Heart right ventricle (tissue), 16 donors: ENCODE measurements at places on chromosomes 3 and 15.

GRCh38 chr3:57154470-57155309 is 10.5 kb downstream of the IL17RD start:
- no peak for DNase-seq

DNA sequence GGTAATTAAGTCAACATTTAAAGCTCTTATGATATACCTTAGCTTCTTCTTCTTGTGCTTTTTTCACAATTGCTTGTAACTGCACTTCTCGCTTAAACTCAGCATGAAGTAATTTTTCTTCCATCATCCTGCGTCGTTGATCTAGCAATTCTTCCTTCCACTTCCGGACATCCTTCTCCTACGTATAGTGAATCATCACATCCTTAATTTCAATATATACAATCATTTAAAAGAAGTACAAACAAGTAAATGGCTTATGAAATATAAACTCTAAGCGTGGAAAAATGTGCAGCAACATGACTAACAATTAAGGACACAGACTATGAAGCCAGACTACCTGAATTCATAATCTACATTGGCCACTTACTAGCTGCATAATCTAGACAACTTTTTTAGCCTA is 151.4 kb downstream of the SCAPER start:
- DNase-seq: no peak

GRCh38 chr15:65385870-65386258 is 8.1 kb upstream of the IGDCC3 start:
- DNase-seq: peak; percentile 48

DNA sequence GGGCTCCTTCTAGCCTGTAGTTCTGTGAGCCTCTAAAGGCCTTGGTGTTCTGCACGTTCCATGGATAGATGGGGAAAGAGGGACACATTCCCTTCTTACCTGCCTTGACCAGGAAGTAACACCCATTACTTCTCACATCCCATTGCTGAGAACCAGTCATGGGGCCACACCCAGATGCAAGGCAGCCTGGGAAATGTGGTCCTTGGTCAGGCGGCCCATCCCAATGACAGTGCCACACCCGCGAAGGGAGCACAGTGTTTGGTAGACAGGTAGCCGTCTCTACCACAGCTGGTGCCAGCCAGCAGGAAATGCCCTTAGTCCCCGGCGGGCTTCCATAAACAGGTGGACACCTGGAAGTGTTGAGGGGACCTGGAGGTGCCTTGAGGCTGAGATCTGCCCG is 23.2 kb upstream of the LCTL start:
- DNase-seq: no peak

DNA sequence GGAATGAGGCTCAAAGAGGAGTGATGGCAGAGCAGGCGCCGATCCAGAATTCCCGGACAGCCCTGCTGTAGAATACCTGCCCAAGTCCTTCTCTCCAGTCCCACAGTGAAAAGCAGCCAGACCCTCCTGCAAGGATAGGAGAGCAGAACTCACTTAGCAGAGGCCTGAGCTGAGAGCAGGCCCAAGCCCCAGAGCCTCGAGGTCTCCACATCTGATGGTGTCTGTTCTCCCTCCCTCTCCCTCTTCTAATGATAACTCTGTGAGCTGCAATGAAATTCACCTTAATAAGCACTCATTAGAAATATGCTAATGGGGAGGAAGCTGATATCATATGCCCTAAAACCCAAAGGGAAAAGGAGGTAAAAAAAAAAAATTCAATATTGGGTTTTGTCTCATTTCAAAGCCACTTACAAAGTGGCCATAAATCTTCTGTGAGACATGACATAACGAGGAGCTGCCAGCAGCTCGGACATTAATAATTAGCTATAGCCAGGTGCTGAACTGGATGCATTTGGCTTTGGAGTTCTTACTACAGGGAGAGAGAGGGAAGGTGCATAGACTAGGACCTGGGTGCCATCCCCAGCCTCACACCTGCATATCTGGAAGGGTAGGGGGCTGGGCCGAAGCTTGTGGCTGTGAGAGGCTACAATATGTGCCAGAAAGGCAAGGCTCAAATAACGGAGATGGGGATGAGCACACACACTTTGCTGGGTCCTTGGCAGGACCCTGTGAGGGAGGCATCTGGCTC is 108.4 kb downstream of the MEGF11 start:
- DNase-seq: no peak

DNA sequence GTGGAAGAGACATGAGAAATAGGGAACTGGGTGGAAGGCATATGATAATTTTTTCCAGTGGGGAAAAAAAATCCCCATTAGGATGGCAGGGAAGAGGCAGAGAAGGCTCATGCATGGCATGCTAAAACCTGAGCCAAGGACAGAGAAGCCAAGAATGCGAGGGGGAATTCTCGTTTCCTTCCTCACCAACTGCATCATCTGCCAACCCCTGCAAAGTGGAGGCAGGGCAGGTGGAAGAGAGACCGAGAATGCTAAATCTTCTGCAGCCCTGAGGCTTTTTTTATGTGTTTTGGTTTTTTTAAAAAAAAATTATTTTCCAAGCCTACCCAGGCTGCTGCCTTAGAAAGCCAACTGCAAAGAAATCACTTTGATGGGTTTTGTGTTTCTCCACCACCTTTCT is 54.3 kb upstream of the CCDC174 start:
- no peak for DNase-seq

- no peak for DNase-seq
Observed at GRCh38 chr15:74463634-74464033, 2.7 kb upstream of the UBL7 start.

- DNase-seq: no peak
Observed at GRCh38 chr3:67415511-67415910, 238.9 kb downstream of the SUCLG2 start.

- no peak for DNase-seq
Observed at GRCh38 chr15:27401471-27401870, 430.5 kb downstream of the GABRG3 start.

- no peak for DNase-seq
Observed at GRCh38 chr3:127741246-127741645, 68.5 kb downstream of the ABTB1 start.

GRCh38 chr3:127354761-127355160 is 66.9 kb upstream of the PRR20G start:
- DNase-seq: no peak

- DNase-seq: no peak
Observed at GRCh38 chr3:71468311-71469137, 115.0 kb downstream of the FOXP1 start.

DNA sequence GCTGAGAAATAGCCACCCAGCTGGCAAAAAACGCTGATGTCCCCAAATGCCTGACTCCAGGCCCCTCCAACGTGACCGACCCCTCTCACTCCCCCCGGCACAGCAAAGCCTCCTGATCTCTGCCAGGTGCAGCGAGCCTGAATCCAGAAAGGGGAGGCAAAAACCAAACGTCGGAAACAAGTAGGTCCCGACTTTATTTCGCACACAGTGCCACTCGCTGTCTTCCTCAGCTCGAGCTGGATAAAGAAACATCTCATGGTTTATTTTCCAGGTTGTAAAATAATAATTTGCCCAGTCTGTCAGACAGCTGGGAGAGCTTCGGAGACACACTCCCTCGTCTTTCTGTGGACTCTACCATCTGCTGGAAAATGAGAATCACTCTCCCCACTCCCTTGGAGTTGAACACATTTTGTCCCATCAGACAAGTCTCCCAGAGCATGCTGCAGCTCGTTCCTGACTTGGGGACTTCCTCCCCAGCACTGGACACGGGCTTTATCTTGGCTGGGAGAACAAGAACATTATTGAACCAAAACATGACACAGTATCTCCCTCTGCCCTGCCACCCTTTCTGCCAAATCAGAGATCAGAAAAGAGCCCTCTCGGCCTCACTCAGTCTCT is 142.8 kb downstream of the NUP210 start:
- DNase-seq: no peak

- DNase-seq: no peak
Observed at GRCh38 chr3:156787926-156788663, 38.1 kb upstream of the LEKR1 start.
